Panc1 (cell line): ENCODE measurements at places on chromosomes 7 and 10. TPM values are rescaled to one million over a fixed set of nuclear protein-coding genes. Genes with fewer than 3 reads are reported as not detected.

GRCh38 chr7:65453341-65454030 lies 79.8 kb downstream of the ZNF92 start:
- no peaks in the 10 kb centered on the region for H3K4me1 ChIP-seq
- H3K36me3 ChIP-seq = no peaks in the 10 kb centered on the region

- H3K27me3 ChIP-seq = no peaks in the 10 kb centered on the region
- H3K27ac ChIP-seq = no peak overlapping the region
- H3K4me1 ChIP-seq = no peaks in the 10 kb centered on the region
- no peaks in the 10 kb centered on the region for H3K36me3 ChIP-seq
- DNase-seq = no peak
Observed at GRCh38 chr10:107914450-107915214, 750.1 kb upstream of the SORCS1 start.

GRCh38 chr10:35219292-35219691 lies 92.6 kb downstream of the CREM start:
- no peaks in the 10 kb centered on the region for H3K27me3 ChIP-seq
- H3K36me3 ChIP-seq = no peaks in the 10 kb centered on the region
- H3K4me3 ChIP-seq = no peak overlapping the region
- DNase-seq = no peak
- H3K4me1 ChIP-seq = no peaks in the 10 kb centered on the region
- no peak overlapping the region for H3K27ac ChIP-seq

GRCh38 chr10:14837003-14837756 lies 657 bp downstream of the CDNF start:
- H3K27ac ChIP-seq = peak overlapping the region; percentile 73
- no peaks in the 10 kb centered on the region; the same call in 1 of the 2 replicates for H3K4me1 ChIP-seq
- DNase-seq = no peak

GRCh38 chr10:120949609-120950031 lies 98.5 kb downstream of the WDR11 start:
- H3K27ac ChIP-seq = no peak overlapping the region
- H3K27me3 ChIP-seq = peaks cover 22% of the 10 kb centered on the region
- no peak for DNase-seq
- H3K36me3 ChIP-seq = no peaks in the 10 kb centered on the region

- no peaks in the 10 kb centered on the region for H3K4me1 ChIP-seq
- H3K27ac ChIP-seq = no peak overlapping the region
- DNase-seq = no peak
- no peaks in the 10 kb centered on the region for H3K36me3 ChIP-seq
- no peaks in the 10 kb centered on the region for H3K27me3 ChIP-seq
- H3K4me3 ChIP-seq = no peak overlapping the region
Observed at GRCh38 chr7:85622059-85622458, 435.2 kb upstream of the SEMA3D start.

Gene GRID2IP
- 0.13 TPM for total RNA-seq

Gene FZD8
- total RNA-seq = 1.8 TPM

Gene AKR1C4
- total RNA-seq = not detected

Gene PNLIP
- total RNA-seq = 1.5 TPM
